Esophagus squamous epithelium (tissue), 5 donors: ENCODE measurements at places on chromosomes 11 and 22. TPM values are rescaled to one million over a fixed set of nuclear protein-coding genes. Genes with fewer than 3 reads are reported as not detected.

DNA sequence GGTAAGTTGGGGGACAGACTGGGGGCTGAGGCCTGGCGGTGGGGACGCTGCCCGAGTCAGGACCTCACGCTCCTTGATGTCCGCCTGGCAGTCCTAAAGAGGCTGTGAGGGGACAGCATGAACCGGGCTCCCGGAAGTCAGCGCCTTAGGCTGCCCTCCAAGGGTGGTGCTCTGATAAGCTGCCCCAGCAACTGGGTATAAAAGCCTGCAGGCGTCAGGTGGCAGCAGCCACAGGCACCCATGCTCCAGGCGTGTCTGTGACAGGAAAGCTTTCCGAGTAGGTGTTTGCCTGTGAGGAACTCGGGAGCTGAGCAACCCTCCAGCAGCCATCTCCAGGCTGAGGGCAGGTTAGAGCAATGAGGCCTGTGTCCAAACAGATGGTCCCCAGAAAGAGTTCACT is 53.0 kb downstream of the ST3GAL4 start:
- H3K36me3 ChIP-seq = no peaks in the 10 kb centered on the region
- no peak for DNase-seq

DNA sequence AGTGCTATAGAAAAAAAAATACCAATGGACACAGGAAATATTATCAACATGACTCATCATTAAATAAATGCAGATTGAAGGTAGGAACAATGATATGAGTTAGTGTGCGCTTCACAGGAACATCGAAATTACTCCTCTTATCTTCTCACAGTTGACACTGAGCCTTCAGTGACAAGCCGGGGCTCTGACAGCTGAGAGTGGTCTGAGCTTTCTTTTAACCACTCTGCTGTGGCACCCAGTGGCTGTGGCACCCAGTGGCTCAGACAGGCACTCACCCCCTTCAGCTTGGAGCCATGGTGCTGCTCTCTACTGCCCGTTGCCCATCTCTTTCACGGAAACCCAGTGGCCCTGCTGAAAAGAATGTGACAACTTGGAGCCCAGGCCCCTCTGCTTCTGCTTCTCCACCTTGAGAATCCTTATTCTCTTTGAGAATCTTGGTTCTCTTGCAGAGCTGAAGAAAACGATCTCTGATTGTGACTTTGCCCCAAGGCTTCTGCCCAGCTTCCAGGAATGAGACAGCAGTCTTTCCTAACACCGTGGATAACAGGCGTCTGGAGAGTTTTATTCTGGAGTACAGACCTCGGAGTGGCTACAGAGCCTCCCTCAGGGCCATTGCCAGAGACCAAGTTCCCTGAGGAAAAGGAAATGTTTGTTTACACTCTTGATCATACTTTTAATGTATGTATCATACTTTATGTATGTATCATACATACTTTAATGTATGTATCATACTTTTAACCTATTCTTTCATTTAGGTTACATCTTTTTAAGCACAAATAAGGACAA is 37.1 kb upstream of the OR8B8 start:
- H3K27me3 ChIP-seq = no peaks in the 10 kb centered on the region
- no peak for DNase-seq
- H3K4me1 ChIP-seq = no peaks in the 10 kb centered on the region
- H3K4me3 ChIP-seq = no peak overlapping the region

DNA sequence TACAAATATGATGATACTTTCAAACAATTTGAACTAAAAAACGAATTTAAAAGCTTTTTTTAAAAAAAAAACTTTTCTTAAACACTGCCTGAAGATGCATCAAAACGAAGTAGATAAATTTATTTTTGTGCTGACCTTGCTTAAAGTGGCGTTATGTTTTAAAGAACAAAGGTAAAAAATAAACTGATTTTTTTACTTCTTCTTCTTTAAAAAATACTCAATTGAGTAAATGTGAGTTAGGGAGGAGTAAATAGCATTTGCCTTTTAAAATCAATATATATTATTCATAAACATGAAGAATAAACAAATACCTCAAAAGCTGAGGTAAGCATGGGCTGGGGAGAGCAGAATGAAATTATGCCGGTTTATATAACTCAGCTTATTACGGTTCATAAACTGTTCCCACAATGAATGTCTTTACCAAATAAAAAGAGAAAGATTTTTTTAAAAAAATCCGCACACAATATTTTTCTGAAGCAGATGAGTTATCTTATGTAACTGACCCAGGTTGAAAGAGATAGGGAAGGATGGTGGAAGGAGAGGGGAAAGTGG is 9.0 kb downstream of the PAX6 start:
- H3K4me3 ChIP-seq = no peak overlapping the region
- no peak overlapping the region for H3K27ac ChIP-seq
- H3K36me3 ChIP-seq = no peaks in the 10 kb centered on the region
- peaks cover 100% of the 10 kb centered on the region for H3K27me3 ChIP-seq

- no peak for DNase-seq
- no peaks in the 10 kb centered on the region for H3K27me3 ChIP-seq
- H3K27ac ChIP-seq = peak overlapping the region; percentile 78
- H3K4me1 ChIP-seq = no peaks in the 10 kb centered on the region
Measured at GRCh38 chr22:38070250-38070921, 13.2 kb downstream of the PICK1 start.

The P2RY2 gene
- total RNA-seq = 48.3 TPM

The VSIG10L2 gene
- under 0.01 TPM for total RNA-seq

The SLC22A12 gene
- not detected for total RNA-seq
